CD4-positive, alpha-beta T cell treated with Interleukin-21 for 1 hour (primary cell): ENCODE measurements at places on chromosomes 12 and 14.

- no peak for DNase-seq
These were observed 13.5 kb downstream of the ZNF664 start for GRCh38 chr12:123986374-123986965.

GRCh38 chr14:75548544-75548943, 26.3 kb downstream of the BATF start:
- DNase-seq = no peak

GRCh38 chr12:57479376-57480115, at the start of gene ARHGAP9:
Gene ARHGAP9 (minus strand): TSS chr12:57479866. CDS start chr12:57479406, 460 bp downstream.
- peak; percentile 87 for DNase-seq

DNA sequence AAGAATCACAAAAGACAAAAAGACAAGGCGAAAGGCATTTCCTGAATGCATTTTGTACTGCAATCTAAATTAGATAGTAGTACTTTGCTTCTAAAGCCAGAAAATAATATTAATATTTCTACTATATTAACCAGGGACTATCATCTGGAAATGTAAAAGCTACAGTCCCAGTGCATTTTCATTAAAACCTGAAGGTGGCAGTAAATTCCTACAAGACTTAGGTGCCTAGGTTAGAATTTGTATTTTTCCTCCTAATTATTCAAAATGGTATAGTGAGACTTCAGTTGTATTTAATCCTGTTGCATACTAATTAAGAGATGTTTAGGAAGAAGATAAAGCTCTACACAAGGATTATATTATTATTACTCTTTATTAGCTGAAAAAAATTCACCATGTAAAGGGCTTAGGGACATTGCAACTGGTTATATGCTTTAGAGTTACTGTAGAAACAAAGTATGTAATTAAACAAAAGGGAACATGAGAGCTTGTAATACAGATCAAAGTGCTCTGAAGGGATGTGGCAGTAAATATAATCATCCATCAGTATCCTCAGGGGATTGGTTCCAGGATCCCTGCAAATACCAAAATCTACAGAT, 53.6 kb downstream of the BRMS1L start:
- peak; percentile 14 for DNase-seq

- no peak for DNase-seq
These were observed 581.3 kb downstream of the TMEM121 start for GRCh38 chr14:106107703-106108102.

GRCh38 chr12:49693931-49694444, 13.2 kb downstream of the FMNL3 start:
- DNase-seq = no peak

GRCh38 chr12:61891632-61892031, 368.6 kb upstream of the USP15 start:
- no peak for DNase-seq
